ENCODE measurements at places on chromosomes 16 and 17. TPM values are rescaled to one million over a fixed set of nuclear protein-coding genes. Genes with fewer than 3 reads are reported as not detected.

The MAPT gene
- total RNA-seq: 212 TPM

The RAP1GAP2 gene
- 0.42 TPM for total RNA-seq

The MT1F gene
- total RNA-seq: not detected

DNA sequence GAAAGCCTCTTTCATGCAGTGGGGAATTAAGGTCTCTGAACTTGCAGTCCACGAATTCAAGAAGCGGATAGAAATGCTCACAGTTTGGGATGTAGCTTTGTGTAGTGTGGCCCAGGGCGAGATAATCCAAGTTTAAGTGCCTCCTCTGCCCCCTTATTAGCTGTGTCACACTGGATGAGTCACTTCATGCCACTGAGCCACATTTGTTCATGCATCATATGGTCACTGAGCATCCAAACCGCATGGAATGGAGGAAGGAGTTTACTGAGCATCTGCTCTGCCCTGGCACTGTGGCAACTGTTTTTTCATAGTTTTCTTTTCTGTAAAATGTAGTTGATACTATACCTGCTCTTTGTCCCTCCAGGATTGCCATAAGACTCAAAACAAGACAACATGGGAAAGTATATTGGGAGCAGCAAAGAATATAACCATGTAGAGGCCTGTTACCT lies 15.1 kb upstream of the DHX8 start:
- H3K27ac ChIP-seq: no peak overlapping the region
- H3K4me3 ChIP-seq: no peak overlapping the region
- DNase-seq: no peak
- no peaks in the 10 kb centered on the region for H3K36me3 ChIP-seq
- H3K27me3 ChIP-seq: no peaks in the 10 kb centered on the region
- no peaks in the 10 kb centered on the region for H3K4me1 ChIP-seq

- H3K27ac ChIP-seq: no peak overlapping the region
- no peaks in the 10 kb centered on the region for H3K36me3 ChIP-seq
Observed at GRCh38 chr17:37813751-37814150, 68.9 kb upstream of the HNF1B start.

DNA sequence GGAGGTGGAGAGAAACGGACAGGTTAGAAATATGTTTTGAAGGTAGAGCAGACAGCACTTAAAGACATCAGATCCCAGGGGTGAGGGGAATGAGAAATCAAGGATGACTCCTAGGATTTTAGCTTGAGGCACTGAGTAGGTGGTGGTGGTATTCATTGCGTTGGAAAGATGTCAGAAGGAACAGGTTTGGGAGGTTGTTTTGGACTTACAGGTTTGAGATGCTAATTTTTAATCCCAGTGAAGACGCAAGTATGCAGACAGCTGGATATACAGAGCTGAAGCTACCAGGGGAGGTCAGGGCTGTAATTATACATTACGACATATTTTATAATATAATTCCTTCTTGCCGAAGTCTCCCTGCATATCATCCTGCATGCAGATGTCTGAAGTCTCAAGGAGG lies 433.3 kb downstream of the XYLT1 start:
- H3K36me3 ChIP-seq: no peaks in the 10 kb centered on the region
- no peaks in the 10 kb centered on the region for H3K4me1 ChIP-seq
- no peak overlapping the region for H3K4me3 ChIP-seq
- H3K27me3 ChIP-seq: no peaks in the 10 kb centered on the region

DNA sequence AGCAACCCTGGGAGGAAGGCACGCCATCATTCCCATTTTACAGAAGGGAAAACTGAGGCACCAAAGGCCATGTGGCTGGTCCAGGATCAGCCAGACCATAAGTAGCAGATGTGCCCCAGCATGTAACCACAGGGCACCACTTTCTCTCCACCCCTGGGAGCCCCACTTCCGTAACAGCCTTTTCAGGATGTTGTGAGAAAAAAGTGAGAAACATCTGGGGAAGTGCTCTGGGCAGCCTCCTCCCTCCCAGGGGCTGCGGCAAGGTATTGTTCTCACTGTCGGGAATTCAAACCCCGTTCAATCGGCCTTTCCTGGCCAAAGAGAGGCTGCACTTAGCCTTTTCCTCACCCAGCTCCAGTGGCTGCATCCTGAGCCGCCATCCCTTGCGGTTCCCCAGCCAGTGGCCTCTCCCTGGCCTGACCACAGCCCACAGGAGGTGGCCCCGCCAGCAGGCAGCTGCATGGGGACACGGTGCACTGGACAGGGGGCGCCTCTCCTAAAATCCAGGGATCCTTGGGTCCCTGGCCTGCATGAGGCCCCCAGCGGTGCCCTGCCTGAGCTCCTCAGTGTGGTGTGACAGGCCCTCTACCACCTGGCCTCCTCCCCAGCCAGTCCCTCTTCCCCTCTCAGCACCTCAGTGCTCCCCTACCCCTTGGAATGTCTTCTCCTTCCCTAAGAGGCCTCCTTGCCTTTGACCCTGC lies 5.7 kb upstream of the CDH5 start:
- H3K4me1 ChIP-seq: no peaks in the 10 kb centered on the region
- no peaks in the 10 kb centered on the region for H3K27me3 ChIP-seq

The ALOX12 gene
- total RNA-seq: not detected

GRCh38 chr16:77213542-77214106 lies 14.4 kb downstream of the SYCE1L start:
- no peaks in the 10 kb centered on the region for H3K36me3 ChIP-seq
- peak overlapping the region; percentile 72 for H3K4me3 ChIP-seq
- DNase-seq: no peak
- H3K27me3 ChIP-seq: no peaks in the 10 kb centered on the region
- no peak overlapping the region for H3K27ac ChIP-seq
- peaks cover 9% of the 10 kb centered on the region for H3K4me1 ChIP-seq
